Glutamatergic neuron (in vitro differentiated cells): ENCODE measurements at places on chromosomes 2 and 18. TPM values are rescaled to one million over a fixed set of nuclear protein-coding genes. Genes with fewer than 3 reads are reported as not detected.

DNA sequence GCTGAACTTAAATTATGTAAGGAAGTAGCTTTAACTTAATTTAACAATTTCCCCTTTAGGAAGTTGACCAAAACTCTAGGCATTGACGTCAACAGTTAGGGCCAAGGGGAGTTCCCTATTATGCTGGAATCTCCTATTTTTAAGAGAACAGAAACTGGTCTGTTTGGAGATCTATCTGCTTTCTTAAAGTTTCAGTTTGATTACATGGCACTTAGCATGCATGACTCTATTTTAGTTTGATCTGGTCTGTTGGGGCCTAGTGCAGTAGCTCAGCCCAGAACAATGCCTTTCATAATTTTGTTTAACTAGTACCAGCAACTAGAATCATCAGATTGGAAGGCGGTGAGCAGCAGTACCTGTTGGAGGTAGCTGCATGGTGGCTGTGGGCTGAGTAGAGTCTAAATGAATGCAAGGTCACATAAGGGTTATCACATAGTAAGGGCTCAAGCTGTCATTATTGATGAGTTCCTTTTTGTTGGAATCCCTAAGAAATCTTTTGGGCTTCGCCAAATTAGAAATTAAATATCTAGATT, 60.5 kb upstream of the ZNG1B start:
- no peak for DNase-seq
- H3K27me3 ChIP-seq, result no peaks in the 10 kb centered on the region
- no peak overlapping the region for H3K4me3 ChIP-seq
- no peaks in the 10 kb centered on the region for H3K36me3 ChIP-seq
- H3K4me1 ChIP-seq, result no peaks in the 10 kb centered on the region

The GRB14 gene
- total RNA-seq, result 0.83 TPM

GRCh38 chr2:119085613-119086012, 72.9 kb downstream of the C1QL2 start:
- H3K36me3 ChIP-seq, result no peaks in the 10 kb centered on the region
- no peak for DNase-seq
- H3K27ac ChIP-seq, result no peak overlapping the region
- no peaks in the 10 kb centered on the region for H3K4me1 ChIP-seq

GRCh38 chr2:180910831-180911665, 69.4 kb upstream of the UBE2E3 start:
- peaks cover 2% of the 10 kb centered on the region for H3K27me3 ChIP-seq
- H3K27ac ChIP-seq, result peak overlapping the region; percentile 31
- H3K36me3 ChIP-seq, result no peaks in the 10 kb centered on the region
- peaks cover 27% of the 10 kb centered on the region for H3K4me1 ChIP-seq
- H3K4me3 ChIP-seq, result no peak overlapping the region

DNA sequence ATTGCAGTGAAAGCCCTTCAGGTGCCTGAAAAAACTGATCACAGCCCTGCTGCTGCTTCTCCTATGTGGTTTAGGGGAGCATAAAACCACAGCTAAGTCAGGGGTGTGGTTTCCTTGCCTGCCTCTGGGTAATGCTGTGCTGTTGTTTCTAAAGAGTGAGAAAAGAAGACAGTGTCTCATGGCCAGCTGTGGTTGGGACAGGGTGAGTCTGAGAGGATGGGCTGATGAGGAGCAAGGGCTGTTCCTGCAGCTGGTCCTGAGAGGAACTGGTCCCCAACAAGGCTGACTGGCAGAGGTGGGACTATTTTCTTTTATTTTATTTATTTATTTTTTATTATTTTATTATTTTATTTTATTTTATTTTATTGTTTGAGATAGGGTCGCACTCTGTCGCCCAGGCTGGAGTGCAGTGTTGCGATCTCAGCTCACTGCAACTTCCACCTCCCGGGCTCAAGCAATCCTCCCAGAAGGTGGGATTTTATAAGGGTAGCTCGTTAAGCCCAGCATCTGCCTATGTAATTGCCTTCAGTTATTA, 236.7 kb downstream of the FHOD3 start:
- peaks cover 33% of the 10 kb centered on the region for H3K4me1 ChIP-seq
- H3K27me3 ChIP-seq, result peaks cover 12% of the 10 kb centered on the region
- peaks cover 11% of the 10 kb centered on the region for H3K36me3 ChIP-seq
- no peak overlapping the region for H3K4me3 ChIP-seq
- DNase-seq, result no peak

DNA sequence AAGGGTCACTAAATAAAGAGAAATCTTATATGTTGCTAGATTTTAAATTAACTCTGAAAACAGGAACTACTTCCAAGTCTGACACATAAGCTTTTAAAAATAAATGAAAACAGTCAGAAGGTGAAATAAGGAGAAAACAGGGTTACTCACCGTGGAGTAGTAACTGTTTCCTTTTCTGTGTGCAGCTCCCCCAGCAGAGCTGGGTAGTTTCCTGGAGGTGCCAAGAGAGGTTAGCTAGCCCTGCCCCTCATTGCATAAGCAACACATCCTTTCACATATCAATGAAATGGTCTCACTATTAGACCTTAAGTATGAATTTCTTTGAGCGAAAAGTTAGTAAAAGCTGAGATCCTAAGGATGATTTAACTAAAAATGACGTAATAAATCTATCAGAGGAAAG, 54.0 kb upstream of the GPR75 start:
- H3K27me3 ChIP-seq, result no peaks in the 10 kb centered on the region
- DNase-seq, result no peak
- no peak overlapping the region for H3K4me3 ChIP-seq
- peaks cover 5% of the 10 kb centered on the region for H3K4me1 ChIP-seq

The B3GNT7 gene
- total RNA-seq, result 0.27 TPM

- peaks cover 2% of the 10 kb centered on the region for H3K27me3 ChIP-seq
- peaks cover 12% of the 10 kb centered on the region for H3K4me1 ChIP-seq
- peak overlapping the region; percentile 35 for H3K4me3 ChIP-seq
- H3K27ac ChIP-seq, result peak overlapping the region; percentile 93
- no peaks in the 10 kb centered on the region for H3K36me3 ChIP-seq
Measured at GRCh38 chr2:170530284-170530745, 184.8 kb upstream of the SP5 start.

GRCh38 chr2:229180658-229181057, 90.4 kb downstream of the PID1 start:
- no peak overlapping the region for H3K27ac ChIP-seq
- no peaks in the 10 kb centered on the region for H3K27me3 ChIP-seq
- H3K4me1 ChIP-seq, result no peaks in the 10 kb centered on the region
- H3K4me3 ChIP-seq, result no peak overlapping the region
- H3K36me3 ChIP-seq, result peaks cover 3% of the 10 kb centered on the region

GRCh38 chr2:235106874-235107639, 155.2 kb downstream of the SH3BP4 start:
- peaks cover 11% of the 10 kb centered on the region for H3K27me3 ChIP-seq
- H3K4me3 ChIP-seq, result no peak overlapping the region
- no peak overlapping the region for H3K27ac ChIP-seq
- no peaks in the 10 kb centered on the region for H3K36me3 ChIP-seq

- H3K27ac ChIP-seq, result no peak overlapping the region
- peaks cover 5% of the 10 kb centered on the region for H3K4me1 ChIP-seq
- no peaks in the 10 kb centered on the region for H3K27me3 ChIP-seq
- no peak overlapping the region for H3K4me3 ChIP-seq
- DNase-seq, result no peak
- H3K36me3 ChIP-seq, result no peaks in the 10 kb centered on the region
Measured at GRCh38 chr2:42696987-42697386, 66.9 kb downstream of the OXER1 start.

DNA sequence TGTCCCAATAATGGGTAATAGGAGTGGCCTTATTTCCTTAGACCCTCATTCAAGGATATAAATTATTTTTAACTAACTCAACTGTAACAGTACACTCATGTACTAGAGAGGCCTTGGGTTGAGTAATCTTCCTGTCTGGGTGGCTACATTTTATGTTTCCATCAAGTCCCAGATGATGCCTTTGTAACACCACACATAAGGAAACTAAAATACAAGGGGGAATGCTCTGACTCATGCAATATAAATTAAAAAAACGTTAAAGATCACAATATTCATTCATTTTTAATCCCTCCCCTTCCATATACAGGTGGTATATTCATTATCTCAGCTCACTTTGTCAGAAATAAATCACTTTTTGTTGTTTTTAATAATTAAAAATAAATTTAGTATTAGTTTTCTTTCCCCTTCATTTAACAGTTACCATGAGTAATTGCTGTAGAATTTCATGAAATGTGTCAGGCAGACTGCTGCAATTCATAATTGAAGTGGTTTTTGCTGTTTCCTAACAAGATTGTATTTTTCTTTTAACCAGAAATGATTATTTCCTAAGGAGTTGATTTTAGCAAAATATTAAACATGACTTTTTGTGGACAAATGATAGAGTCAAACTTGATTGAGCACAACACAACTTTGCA, 1403.6 kb downstream of the SUCLG1 start:
- H3K4me1 ChIP-seq, result no peaks in the 10 kb centered on the region
- peaks cover 4% of the 10 kb centered on the region for H3K36me3 ChIP-seq
- H3K27ac ChIP-seq, result no peak overlapping the region
- no peak overlapping the region for H3K4me3 ChIP-seq
- DNase-seq, result no peak

The OTOS gene
- total RNA-seq, result not detected

DNA sequence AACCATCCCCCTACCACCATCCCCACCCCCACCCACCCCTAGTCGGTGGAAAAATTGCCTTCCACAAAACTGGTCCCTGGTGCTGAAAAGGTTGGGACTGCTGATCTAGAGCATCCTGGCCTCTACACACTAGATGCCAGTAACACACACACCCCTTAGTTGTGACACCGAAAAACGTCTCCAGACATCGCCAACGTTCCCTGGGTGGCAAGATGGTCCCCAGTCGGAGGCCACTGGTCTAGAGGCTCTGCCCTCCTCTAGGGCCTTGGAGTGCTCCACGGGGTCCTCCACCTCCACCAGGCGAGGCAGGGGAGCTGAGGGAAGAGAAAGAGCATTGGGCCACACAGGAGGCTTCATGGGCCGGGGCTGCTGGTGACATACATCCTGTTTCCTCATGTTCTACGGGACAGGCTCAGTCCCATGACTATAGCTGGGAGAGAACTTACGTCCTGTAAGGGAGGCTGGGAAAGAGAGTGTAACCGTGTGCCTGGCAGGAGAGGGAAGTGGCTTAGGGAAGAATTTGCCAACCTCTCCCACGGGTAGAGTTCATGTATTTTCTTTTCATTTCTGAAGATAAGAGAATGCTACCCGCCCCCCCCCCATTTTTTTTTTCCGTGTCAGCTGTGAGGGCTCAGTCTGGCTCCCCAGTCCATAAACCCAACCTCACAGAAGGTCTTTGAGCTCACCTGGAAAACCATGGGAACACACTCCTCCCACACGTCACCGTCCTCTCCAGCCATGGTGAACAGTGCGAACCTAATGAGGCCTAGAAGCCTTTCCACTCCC, 132.7 kb upstream of the MYCN start:
- peak overlapping the region; percentile 48 for H3K27ac ChIP-seq
- H3K4me1 ChIP-seq, result peaks cover 42% of the 10 kb centered on the region
- H3K27me3 ChIP-seq, result peaks cover 18% of the 10 kb centered on the region
- no peak overlapping the region for H3K4me3 ChIP-seq
- no peak for DNase-seq

DNA sequence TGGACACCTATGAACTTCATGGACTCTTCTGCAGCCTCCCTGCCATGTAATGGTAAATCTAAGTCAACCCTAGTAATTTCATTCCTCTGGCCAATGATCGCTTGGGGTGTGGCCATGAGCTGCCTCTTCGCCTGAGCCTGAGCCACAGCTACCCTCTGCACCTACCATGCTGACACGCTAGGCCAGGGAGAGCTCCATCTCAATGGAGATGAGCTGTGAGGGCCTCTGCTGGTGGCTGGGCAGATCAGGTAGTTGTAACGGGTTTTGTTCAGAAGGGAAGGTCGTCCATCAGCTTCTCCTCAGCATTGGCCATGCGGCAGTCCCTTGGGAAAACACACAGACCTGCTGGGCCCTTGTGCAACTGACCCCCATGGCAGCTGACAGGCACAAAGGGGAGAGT, 24.4 kb downstream of the MPHOSPH10 start:
- peaks cover 59% of the 10 kb centered on the region for H3K4me1 ChIP-seq
- H3K27ac ChIP-seq, result peak overlapping the region; percentile 97
- peak; percentile 28 for DNase-seq
- no peaks in the 10 kb centered on the region for H3K36me3 ChIP-seq
- H3K4me3 ChIP-seq, result peak overlapping the region; percentile 67

DNA sequence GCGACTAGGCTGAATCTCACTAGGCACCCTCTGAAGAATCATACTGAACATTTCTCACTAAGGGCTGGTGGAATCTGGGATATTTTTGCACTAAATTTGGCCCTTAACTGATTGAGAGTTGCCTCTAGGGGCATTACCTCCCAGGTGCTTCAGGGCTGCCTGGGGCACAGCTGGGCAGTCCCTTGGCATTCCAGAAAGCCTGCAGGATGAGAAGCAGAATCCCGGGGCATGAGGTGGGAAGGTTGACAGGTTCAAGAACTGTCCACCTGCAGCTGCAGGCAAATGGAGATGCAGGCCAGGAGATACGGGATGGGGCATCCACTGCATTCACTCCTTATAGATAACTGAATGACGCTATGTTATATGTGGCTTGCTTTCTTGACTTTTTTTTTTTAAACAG, 7.4 kb downstream of the RESP18 start:
- H3K4me3 ChIP-seq, result no peak overlapping the region
- H3K36me3 ChIP-seq, result no peaks in the 10 kb centered on the region
- H3K27ac ChIP-seq, result no peak overlapping the region
- H3K4me1 ChIP-seq, result no peaks in the 10 kb centered on the region

The GTF2A1L gene
- total RNA-seq, result not detected

The POTEI gene
- 1.4 TPM for total RNA-seq

GRCh38 chr18:67276638-67277037, 239.9 kb downstream of the DSEL start:
- H3K27me3 ChIP-seq, result no peaks in the 10 kb centered on the region
- no peak overlapping the region for H3K27ac ChIP-seq
- DNase-seq, result no peak
- H3K4me3 ChIP-seq, result no peak overlapping the region

The HOXD4 gene
- not detected for total RNA-seq

- no peaks in the 10 kb centered on the region for H3K36me3 ChIP-seq
- no peak overlapping the region for H3K27ac ChIP-seq
- H3K4me1 ChIP-seq, result peaks cover 3% of the 10 kb centered on the region
- no peaks in the 10 kb centered on the region for H3K27me3 ChIP-seq
Measured at GRCh38 chr18:74914052-74914591, 294.8 kb downstream of the PTGR3 start.

DNA sequence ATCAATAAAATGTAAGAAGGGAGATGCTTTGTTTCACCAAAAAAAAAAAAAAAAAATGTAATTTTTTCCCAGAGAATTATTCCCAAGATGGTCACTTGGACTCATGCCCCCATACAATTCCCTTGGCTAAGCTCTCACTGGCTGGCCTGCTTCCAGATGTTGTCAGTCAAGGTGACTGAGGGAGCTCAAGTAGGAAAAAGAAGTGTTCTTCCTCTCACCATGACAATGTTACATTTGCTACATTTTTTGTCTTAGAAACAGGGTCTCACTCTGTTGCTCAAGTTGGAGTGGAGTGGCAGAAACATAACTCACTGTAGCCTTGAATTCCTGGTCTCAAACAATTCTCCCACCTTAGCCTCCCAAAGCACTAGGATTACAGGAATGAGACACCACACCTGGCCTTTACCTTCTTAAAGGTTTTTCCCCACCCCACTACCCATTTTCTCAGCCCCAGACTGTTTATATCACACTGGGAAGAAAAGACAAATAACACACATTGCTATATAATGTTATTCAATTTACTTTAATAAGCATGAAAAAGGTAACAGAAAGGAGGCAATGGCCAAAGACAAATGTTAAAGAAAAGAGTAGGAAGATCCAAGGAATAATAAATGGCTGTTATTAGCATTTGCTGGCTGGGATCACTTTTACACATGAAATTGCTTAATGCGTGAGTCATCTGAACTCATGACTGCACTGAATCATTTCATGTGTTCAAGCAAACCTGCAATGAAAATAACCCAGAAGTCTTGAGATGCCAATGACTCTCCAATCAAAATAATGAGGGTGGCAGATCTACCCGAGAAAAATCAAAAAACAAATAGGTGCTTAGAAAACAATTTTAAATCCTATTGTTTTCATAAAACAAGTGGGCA, 45.2 kb downstream of the ACVR1 start:
- no peak for DNase-seq
- no peaks in the 10 kb centered on the region for H3K36me3 ChIP-seq
- peaks cover 15% of the 10 kb centered on the region for H3K4me1 ChIP-seq
- peaks cover 4% of the 10 kb centered on the region for H3K27me3 ChIP-seq
